ENCODE measurements at places on chromosomes 4 and X. TPM values are rescaled to one million over a fixed set of nuclear protein-coding genes. Genes with fewer than 3 reads are reported as not detected.

DNA sequence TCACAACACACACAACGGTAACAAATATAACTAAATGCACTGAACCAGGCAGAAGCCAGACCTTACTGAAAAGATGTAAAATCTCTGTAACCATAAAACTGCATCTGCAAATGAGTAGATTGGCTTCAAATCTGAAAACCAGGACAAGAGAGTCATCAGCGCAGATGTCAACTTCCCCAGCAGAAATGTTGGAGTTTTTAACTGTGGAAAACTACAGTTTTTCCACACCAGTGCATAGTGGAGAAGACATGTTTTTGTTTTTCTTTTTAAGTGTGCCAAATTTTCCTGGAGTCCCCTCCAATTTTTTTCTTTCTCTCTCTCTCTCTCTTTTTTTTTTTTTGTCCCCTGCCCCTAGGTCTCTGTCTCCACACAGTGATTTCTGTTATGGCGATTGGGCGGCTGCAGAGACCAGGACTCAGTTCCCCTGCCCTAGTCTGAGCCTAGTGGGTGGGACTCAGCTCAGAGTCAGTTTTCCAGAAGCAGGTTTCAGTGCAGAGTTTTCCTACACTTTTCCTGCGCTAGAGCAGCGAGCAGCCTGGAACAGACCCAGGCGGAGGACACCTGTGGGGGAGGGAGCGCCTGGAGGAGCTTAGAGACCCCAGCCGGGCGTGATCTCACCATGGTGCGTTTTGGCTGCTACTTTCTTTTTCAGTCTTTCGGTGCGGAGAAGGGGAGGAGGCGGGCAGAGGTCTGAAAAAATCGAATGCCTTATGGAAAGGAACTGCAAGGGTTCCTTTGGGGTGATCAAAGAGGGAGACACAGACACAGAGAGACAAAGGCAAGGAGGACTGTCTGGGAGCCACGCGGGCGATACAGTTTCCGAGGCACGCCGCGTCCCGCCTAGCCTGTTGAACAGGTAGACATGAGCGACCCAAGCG lies at the start of gene GUCY1A1:
Gene GUCY1A1, plus strand, starts transcription at position 505 of the 878 bp plus-strand sequence. CDS start 30,020 bp downstream, outside the sequence.
- peak; percentile 67 for ATAC-seq

- ATAC-seq = no peak
These were observed 2.6 kb upstream of the FIP1L1 start for GRCh38 chr4:53374777-53375258.

DNA sequence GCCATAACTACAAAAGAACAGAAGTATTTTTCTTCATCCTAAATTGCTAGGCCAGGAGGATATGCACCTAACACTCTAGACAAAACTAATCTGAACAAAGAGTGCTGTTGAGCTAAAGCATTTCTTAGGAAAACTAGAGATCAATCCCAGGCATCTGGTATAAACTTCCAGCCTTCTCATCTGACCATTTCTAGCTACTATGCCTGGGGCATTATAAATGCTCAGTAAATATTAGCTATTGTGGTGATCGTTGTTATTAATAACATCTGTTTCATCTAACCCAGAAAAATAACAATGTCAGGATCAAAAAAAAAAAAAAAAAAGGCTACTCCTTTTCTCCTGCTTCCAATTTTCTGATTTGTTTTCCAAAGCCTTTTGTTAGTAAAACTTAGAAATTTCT lies 7.7 kb upstream of the SLC10A6 start:
- no peak for ATAC-seq

DNA sequence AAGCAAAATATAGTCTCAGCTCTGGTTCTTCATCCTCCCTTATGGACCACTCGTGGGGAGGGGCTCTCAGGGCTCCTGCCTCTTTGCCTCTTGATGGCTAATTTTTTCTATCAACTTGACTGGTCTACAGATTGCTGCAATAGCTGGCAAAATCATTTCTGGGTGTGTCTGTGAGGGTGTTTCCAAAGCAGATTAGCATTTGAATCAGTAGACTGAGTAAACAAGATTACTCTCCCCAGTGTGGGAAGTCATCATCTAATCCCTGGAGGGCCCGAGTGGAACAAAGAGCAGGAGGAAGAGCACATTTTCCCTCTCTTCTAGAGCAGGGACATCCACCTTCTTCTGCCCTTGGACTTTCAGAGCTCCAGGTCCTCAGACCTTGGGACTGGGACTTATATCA lies 153.5 kb downstream of the STK32B start:
- ATAC-seq = no peak

GRCh38 chr4:167616476-167616875 lies 382.2 kb upstream of the SPOCK3 start:
- no peak for ATAC-seq

DNA sequence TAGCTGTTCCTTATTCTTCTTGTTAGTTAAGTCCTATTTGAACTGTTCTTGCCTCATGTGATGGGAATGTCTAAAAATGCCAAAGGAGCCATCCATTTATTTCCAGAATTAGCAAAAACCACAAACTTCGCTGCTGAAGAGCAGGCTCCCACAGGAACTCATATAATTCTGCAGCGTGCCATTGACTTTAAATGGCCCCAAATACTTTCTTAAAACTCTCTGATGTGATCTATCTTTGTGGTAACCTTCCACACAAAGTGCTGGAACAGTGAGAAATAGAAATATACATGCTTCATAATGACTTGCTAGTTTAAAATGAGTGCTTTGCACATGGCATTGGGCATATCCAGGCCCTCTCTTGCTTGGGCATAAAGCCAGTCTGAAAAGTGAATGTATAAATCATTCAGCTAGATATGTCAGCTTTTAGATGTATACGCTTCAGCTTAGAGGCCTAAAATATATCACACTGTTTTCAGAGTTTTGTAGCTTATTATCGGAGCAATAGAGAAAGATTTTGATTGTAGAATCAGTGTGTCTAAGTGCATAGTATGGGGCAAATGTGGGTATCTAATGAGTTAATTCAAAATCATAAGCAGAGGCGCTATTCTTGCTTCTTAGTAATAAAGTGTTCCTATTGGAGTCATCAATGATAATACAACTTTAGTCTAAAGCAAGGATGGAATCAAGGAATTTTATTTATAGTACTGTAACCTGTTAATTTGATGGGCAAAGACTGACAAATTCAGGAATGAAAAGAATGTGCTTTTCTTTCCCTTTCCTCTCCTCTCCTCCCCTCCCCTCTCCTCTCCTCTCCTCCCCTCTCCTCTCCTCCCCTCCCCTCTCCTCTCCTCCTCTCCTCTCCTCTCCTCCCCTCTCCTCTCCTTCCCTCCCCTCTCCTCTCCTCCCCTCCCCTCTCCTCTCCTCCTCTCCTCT lies 392.2 kb upstream of the ZFP42 start:
- no peak for ATAC-seq

- ATAC-seq = no peak
These were observed 73.1 kb downstream of the PALLD start for GRCh38 chr4:168569931-168570276.

GRCh38 chr4:153785910-153786721 lies 2.8 kb downstream of the SFRP2 start:
- ATAC-seq = no peak

- ATAC-seq = no peak
These were observed 428.9 kb downstream of the EPHA5 start for GRCh38 chr4:65241257-65241997.

GRCh38 chrX:107823456-107823855 lies 2.2 kb upstream of the MID2 start:
- ATAC-seq = no peak

- ATAC-seq = peak; percentile 90
These were observed 58.6 kb upstream of the ZC4H2 start for GRCh38 chrX:65034668-65035445.

DNA sequence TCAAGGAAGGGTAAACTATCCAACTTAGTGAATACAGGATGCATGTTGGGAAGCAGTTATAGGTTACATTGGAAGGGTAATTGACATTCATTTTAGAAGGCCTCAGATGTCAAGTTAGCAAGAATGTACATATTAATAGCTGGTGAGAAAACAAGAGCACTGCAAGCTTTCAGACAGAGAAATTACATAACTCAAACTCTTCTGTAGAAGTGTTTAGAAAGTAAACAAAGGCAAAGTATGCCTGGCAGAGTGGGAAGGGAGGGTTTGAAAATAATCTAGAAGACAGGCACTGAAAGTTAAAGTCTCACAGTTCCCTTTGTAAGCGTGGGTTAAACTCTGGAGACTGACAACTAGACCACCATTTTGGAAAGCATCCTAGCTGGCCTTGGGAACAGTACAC lies 406.2 kb downstream of the ANKRD50 start:
- ATAC-seq = no peak

- no peak for ATAC-seq
These were observed 102.6 kb upstream of the PDE5A start for GRCh38 chr4:119731146-119731742.

DNA sequence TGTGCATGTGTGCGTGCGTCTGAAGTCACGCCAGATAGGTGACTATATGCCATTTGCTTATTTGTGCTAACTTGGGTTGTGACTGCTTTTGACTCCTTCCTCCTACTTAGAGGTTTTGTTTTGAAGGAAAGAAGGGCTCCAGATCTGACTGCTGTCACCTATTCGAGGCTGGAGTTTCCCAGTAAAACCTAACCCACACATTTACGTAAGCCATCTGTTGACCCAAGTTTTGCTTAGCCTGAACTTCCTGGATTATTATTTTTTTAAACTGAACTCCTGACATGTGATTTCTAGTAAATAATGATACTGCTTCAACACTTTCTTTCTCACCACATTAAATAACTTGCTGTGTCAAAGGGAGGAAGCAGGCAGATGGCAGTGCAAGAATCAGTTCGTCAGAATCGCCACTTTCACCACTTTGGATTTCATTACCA lies 41.5 kb downstream of the DTHD1 start:
- no peak for ATAC-seq

DNA sequence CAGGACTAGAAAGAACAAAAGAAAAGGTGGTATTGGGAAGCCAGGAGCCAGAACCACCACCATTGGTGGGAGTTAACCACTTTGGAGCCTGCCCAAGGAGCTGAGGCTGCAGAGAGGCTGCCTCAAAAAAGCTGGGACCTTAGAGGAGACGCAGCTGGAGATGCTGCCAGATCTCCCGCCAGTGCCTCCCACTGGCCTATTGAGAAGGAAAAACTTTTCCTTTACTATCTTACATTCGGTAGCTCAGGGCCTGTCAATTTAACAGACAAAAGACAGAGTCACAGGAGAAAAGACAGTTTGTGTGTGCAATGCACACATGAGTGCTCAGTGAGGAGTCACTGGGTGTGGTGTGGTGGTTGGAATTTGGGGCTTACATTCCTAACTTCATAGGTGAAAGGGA lies 52.4 kb upstream of the HPSE start:
- ATAC-seq = peak; percentile 59

DNA sequence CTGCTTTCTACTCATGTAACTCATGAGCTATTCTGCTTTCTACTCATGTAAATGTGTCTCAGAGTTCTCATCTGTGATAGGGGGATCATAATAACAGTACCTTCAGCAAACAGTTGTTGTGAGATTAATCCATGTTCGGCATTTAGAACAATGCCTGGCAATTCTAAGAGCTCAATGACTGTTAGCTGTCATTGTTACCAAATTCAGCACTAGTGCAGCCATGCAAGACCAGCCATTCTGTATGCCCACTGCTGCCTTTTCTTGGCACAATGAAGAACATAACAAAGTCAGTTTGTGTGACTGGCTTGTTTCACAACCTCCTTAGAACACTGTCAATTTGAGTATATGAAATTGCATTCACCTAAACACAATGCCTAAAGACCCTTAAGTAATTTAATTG lies 163.2 kb downstream of the ANK2 start:
- no peak for ATAC-seq

DNA sequence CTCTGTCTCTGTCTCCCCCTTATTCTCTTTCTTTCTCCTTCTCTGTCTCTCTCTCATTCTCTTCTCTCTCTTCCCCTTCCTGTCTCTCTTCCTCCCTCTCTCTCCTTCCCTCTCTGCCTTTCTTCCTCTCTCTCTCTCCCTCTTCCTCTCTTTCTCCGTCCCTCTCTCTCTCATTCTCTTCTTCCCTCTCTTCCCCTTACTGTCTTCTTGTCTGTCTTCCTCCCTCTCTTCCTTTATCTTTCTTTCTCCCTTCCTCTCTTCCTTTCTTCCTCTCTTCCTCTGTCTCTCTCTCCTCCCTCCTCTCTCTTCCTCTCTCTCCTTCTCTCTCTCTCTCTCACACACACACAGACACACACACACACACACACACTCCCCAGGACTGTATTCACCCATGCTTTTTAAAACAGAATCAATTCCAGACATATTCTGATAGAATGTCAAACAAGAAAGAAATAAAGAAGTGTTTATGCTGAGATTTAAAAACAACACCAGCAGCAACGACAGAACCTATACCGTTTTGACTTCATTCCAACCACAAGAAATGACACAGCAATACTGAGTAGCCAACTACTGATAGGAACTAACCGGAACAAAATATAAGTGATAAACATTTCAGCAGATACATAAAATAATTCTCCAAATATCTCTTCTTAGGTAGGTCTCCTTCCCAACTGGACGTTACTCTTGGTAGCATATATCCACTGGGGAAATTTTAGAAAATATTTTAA lies 296.7 kb downstream of the ASMT start:
- ATAC-seq = no peak

DNA sequence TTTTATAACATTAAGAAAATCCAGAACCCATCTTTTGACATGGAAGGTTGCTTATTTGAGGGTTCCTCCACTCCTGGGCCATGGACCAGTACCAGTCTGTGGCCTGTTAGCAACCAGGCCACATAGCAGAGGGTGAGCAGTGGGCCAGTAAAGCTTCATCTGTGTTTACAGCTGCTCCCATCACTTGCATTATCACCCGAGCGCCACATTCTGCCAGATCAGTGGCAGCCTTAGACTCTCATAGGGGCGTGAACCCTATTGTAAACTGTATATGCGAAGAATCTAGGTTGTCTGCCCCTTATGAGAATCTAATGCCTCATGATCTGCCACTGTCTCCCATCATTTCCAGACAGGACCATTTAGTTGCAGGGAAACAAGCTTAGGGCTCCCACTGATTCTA lies 58.6 kb downstream of the NDST4 start:
- ATAC-seq = no peak

DNA sequence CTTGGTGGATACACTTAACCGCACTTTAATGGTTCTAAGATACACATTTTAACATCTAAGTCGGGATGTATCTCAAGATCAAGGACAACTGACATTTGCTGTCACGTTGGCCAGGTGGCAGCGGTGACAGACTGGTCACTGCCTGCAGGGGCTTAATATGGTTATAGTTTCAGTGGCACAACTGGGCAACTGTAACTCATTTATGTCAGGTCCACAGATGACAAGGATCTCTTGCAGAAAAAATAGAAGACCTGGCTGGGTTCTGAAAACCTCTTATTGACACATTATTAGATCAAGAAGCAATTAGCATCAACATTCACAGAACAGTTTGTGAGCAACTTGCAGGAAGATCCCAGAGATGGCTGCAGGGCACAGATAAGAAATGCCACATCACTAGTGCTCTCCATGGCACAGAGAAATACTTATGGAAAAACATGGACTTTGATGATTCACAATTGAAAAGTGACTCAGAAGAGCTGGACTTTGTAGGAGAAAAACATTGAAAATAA lies 99.6 kb upstream of the SORBS2 start:
- no peak for ATAC-seq

Gene ANXA3
- 51.0 TPM for total RNA-seq

Gene AKAP14
- total RNA-seq = not detected

Gene AKAP4
- not detected for total RNA-seq

Gene FGF5
- total RNA-seq = not detected

Gene TEX13C
- total RNA-seq = not detected

Gene ZFP42
- total RNA-seq = not detected

Gene COMMD8
- total RNA-seq = 21.6 TPM

Gene TBC1D8B
- total RNA-seq = 2.9 TPM

Gene ACSL1
- total RNA-seq = 74.3 TPM

Gene SMIM10
- total RNA-seq = 0.84 TPM

Gene PLAC8
- 11.2 TPM for total RNA-seq

Data from esophagus mucosa (tissue), 1 donor.